ENCODE measurements at places on chromosomes 6 and 20. TPM values are rescaled to one million over a fixed set of nuclear protein-coding genes. Genes with fewer than 3 reads are reported as not detected.

DNA sequence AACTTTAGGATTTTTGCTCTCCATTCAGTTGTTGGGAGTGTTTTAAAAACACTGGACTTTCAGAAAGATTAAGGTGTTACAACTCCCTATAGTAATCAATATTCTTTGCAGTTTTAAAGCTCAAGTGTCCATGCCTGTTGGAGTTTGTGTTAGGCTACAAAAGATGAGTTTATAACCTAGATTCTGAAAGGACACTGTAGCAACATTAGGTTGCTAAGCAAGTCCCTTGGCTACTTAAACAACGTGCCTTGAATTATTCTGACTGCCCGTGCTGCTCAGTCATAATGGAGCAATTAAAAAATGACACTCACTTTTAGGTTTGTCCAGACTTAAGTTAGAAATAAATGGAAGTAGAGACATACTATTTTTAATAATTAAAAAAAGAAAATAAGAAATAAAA, 41.0 kb downstream of the KLHL32 start:
- no peak for DNase-seq

Gene GLP1R
- total RNA-seq: not detected

Gene BPIFA1
- total RNA-seq: not detected

DNA sequence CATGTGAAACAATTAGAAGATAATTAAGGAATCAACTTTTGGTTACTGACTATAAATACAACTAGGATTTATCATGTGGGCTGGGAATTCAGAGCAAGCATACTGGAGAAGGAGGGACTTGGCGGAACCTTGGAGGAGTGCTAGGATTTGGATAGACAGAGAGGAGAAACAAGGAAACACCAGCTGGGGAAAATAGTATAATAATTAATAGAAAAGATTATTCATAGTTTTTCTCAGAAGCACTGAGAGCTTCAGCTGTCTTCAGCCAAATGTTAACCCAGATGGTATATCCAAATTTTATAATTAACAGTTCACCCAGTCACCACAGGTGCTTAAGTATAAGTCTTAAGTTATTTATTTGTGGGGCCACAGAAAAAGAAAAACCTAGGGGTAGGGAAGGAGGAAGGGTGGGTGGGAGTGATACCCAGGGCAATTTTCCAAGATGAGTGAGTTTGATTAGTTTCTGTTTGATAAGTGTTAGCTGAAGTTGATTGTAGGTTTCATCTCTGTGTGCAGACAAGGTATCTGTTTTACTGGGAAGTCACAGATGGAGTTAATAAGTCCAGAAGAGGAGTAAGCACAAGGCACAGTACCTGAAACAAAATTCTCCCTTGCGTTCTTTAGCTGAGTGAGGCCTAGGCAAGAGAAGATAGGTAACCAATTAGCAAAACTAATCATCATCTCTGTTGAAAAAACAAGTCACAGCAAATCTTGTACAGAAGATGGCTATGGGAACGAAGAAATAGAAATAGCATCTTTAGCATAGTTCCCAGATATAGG, 175.5 kb downstream of the TFAP2B start:
- DNase-seq: no peak
